Inflammatory macrophage treated with lipopolysaccharide for 1 hour (primary cell): ENCODE measurements at places on chromosomes 5 and 9.

DNA sequence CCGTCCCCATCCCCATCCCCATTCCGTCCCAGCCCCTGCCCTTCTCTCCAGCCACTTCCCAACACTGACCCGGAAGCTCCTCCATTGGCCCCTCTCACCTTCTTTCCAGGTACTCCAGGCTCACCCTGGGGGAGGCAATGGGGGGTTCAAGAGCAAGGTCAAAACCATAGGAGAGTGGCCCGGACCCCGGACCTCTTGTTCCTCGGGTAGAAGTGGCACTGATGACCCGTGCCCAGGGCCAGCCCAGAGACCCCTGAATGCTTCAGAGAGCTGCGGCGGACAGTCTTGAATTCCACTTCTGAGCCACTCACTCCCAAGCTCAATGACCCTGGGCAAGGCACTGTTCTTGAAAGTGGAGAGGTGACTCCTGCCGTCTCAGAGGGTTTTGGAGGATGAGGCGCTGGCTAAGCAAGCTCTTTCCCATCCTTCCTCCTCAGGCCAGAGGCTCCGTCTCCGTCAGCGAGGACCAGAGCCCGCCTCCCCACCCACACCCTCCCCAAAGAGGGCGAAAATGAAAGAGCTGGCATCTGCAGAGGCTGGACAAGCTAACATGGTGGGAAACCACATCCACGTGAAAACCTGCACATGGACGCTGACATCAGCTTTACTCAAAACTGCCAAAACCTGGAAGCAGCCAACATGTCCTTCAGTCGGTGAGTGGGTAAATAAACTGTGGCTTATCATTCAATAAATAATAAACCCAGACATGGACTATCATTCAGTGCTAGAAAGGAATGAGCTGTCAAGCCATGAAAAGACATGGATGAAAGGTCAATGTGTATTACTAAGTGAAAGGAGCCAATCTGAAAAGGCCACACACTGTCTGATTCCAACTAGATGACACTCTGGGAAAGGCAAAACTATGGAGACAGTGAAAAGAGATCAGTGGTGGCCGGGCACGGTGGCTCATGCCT lies 27.3 kb upstream of the PHYKPL start:
- DNase-seq: no peak

DNA sequence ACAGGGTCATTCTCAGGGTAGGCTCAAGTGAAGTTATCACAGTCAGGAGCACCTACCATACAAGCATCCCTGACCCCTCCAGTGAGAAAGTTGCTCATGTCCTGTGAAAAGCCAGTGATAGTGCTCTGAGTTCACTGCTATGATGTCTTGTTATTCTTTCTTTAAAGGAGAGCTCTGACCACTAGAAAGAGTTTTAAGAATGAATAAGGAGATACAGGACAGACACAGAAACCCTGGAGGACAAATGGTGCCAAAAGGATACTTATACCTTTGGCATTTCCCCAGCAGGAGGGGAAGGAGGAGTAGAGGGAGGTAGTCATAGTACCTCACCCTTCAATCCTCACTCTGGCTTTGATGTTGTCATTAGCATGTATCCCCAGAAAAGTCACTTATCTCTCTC lies 84.0 kb upstream of the AGXT2 start:
- no peak for DNase-seq

DNA sequence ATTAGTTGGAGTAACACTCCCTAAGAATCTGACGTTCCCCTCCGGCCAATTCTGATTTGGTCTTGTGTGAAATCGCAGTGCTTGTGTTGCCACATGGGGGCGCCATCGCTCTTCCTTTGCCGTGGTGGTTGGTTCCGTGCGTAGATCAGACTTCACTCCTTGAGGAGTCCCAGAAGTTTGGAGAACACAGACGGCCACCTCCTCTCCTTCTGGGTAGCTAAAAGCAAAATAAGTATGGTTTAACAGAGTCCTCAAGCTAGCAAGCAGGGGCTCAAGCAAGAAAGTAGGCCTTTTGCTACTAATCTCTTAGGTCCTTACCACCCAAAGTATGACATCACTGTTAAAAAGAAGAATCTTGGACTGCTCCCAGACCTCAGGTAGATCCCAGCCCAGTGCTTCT lies 59.5 kb downstream of the HSPA4 start:
- DNase-seq: peak; percentile 92

DNA sequence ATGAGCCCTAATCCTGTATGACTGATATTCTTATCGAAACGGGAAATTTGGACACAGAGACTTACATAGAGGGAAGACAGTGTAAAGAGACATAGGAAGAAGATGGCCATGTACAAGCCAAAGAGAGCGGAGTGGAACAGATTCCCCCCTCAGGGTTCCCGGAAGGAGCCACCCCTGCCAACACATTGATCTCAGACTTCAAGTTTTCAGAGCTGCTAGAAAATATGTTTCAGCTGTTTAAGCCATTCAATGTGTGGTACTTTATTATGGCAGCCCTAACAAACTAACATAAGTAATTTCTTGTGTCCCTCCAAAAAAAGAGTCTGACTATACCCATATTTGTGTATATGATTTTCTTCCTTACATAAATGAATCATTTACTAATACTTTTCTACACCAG lies 128.0 kb upstream of the STC2 start:
- DNase-seq: no peak

DNA sequence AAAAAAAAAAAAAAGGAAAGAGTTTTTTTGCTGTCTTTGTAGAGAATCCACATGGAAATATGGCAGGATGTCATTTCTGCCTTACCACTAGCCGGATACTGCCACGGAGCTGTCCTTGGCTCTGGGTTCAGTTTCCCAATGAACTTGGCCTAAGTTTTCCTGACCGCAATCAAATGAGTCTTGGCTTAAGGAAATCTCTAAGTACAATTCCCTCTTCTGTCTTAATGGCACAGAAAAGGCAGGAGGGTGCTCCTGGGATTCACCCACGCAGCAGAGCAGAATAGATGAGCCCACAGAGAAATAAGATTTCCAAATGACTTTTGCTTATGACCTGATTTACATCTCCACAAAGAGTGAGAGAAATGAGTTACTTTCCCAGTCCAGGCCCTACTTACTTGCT lies 284.0 kb upstream of the VLDLR start:
- DNase-seq: no peak
